ENCODE measurements at places on chromosomes 5 and 9.
A peak's percentile ranks its signal among the peaks of the same experiment; 100 is the strongest.

DNA sequence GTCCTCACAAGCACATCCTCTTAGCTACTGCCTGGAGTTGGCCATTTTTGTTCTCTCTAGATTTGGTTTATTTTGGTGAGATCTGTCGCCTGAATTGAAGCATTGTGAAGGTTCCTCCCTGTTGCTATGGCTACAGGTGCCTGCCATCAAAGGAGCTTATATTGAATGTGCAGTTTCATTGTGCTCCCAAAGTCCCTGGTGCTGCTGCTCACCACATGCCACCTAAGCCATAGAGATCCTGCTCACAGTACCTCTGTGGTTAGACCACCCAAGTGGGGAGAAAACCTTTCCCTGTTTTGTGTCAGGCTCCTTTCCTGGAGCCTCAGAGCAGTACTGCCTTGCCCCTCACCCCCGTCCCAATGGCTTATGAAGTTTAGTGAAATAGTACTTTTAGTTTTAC is 383.4 kb downstream of the TMEM38B start:
- peak; percentile 84 for DNase-seq

DNA sequence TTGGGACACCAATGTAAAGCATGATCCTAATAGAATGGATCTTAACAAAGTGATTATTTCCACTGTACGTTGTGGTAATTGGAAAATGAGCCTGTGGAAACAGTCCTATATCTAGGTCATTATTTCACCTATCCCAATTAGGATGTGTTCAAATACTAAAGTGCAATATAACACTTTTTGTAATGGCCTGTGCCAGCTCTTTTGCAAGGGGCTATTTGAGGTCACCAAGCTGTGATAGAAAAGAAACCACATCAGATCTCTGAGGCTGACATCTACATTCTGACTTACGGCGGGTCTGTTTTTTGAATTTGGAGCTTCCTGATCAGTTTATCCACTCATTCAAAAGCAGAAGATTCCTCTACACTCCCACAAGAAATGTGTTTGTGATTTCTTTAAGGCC is 150.0 kb downstream of the TLE1 start:
- DNase-seq, result no peak

GRCh38 chr9:36006549-36007315 is 30.0 kb upstream of the RECK start:
- no peak for DNase-seq

DNA sequence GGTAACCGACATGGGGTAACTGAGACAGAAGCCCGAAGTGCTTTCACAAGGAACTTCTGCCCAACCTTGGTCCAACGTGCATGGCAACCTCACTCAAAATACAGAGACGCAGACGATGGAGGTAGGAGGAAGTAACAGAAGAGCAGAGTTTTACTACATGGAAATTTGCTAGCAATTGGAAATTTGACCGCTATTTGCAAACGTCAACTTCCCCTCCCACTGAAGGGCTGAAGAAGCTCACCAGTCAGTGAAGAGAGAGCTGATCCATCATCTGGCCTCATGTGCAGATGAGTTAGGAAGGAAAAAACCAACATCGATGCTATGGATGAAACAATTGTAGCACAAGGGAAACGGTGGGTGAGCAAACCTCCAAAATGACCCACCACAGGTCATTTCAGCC is 196.7 kb downstream of the RGS3 start:
- DNase-seq, result no peak

GRCh38 chr5:61299261-61299681 is 32.8 kb upstream of the ZSWIM6 start:
- DNase-seq, result no peak

DNA sequence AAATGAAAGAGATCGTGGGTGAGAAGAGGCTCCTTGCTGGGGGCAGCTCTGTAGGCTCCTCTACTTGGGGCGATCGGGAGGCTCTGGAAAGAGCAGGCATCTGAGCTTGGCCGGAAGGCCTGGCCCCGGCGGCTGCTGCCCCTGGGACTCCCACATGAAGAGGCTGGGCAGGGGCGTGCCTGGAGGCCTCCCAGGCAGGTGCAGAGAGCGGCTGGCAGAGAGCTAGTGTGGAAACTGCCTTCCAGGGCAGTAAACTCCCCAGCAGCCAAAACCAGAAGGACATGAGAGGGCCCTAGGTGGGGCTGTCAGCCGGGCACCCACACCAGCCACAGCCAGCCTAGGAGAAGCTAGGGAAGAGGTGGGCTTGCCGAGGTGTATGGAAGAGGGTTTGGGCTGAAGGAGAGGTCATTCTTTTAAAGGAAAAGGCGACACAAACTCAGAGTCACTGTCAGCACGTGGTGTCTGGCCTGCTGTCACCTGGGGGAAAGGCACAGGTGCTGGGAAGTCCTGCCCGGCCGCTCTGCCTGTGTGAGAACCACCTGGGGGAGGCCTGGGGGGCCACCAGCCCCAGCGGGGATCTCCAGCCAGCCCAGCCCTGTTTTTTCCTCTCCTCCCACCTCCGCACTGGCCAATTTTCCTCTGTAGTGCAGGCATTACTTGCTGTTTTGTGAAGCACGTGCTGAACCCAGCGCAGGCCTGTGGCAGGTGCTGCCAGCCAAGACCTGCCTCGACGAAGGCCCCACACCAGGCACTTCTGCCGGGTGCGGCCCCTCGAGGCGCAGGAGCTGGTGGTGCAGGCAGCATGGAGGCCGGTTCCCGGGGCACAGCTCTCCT is 44.8 kb upstream of the EGFL7 start:
- DNase-seq, result no peak

GRCh38 chr5:76660360-76660759 is 37.2 kb upstream of the F2RL2 start:
- DNase-seq, result no peak

- peak; percentile 46 for DNase-seq
Observed at GRCh38 chr9:81814794-81815464, 113.3 kb upstream of the SPATA31D4 start.

DNA sequence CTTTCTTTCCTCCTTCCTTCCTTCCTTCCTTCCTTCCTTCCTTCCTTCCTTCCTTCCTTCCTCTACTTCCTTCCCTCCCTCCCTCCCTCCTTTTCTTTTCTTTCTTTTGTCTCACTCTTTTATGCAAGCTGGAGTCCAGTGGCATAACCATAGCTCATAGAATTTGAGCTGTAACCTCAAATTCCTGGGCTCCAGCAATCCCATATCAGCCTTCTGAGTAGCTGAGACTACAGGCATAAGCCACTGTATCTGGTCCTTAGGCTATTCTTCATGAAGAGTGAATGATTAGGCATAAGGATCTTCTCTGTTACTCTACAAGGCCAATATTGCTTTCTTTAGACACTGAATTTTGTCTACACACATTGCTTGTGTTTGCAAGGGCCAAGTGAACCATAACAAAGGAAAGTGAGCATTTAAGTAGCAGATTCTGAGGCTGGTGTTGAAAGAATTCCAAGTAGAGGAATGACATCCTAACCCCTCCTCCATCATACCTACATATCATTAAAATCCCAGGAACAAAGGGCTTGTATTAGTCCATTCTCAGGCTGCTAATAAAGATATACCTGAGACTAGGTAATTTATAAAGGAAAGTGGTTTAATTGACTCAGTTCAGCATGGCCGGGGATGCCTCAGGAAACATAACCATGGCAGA is 293.2 kb downstream of the HCN1 start:
- DNase-seq, result no peak

- no peak for DNase-seq
Observed at GRCh38 chr5:67073045-67073680, 123.4 kb downstream of the CD180 start.

GRCh38 chr5:65926893-65927292 is 518 bp downstream of the ERBIN start:
- no peak for DNase-seq

DNA sequence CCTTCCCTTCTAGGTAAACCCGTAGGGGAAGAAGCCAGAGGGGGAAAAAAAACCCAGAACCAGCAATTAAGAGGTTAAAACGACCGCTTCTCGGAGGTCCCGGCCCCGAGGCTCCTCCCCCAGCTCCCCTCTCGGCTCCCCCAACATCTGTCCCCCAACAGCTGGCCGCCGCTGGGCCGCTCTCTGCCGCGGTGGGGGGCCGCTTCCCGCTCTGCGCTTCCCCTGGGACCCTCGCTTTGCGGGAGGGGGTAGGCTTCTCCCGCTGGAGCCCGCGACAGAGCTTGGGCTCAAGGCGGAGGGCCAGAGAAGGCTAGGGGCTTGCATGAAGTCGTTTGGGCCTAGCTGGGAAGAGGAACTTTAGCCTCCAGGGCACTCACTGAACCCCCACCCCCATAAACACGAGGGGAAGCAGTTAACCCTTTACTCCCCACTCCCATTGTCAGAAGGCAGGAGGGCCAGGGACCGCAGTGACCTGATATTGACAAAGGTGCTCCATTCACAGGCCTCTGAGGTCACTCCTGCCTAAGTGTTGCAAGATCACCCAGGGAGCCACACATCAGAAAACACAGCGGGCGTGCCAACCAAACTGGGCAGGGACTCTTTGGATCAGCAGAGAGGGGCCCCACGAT is 7.5 kb downstream of the LHX6 start:
- no peak for DNase-seq

DNA sequence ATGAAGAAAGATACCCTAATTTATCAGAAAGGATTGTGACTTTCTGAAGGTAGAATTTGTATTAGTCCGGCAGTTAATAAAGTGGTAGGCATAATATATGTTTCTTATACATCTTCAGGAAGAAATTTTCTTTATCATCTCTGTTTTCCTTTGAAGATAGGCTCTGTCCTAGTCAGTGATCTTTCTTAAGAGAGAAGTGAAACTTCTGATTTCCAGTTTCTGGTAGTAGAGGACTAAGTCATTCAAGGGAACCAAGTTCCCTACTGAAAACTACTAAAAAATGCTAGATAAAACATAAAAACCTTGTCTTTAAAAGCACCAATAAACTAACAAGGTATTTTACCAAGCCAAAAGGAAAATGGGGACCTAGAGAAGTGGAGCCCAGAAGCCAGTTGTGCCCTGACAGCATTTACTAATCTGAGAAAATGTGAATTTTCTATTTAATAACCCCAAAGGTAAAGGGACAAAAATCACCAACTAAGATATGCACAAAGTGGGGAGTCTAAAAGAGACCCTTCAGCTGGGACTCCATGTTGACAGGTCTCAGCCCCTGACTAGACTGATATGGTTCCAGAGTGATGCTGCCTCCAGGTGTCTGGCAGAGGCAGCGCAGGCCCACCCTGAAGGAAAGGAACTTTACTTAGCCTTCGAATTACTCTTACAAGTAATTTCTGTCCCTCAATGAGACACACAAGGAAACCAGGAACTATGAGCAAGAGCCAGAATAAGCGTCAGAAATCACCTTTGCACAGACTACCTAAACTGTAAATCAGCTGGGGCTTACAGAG is 72.7 kb downstream of the FAM78A start:
- peak; percentile 14 for DNase-seq

DNA sequence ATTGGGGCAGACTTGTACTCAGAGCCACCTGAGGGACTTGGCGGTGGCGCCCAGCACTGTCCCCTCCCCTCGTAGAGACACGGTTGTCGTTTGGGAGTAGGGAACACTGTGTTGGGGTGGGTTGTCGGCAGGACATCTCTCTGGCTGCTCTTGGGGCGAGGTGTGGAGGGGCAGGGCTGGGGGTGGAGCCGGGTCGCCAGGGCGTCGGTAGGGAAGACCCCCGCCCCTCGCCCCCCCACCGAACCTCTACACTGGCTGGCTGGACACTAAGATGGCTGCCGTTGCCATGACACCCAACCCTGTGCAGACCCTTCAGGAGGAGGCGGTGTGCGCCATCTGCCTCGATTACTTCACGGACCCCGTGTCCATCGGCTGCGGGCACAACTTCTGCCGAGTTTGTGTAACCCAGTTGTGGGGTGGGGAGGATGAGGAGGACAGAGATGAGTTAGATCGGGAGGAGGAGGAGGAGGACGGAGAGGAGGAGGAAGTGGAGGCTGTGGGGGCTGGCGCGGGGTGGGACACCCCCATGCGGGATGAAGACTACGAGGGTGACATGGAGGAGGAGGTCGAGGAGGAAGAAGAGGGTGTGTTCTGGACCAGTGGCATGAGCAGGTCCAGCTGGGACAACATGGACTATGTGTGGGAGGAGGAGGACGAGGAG is 778 bp downstream of the TRIM41 start:
- no peak for DNase-seq

GRCh38 chr9:133569891-133570690 is 35.6 kb downstream of the ADAMTSL2 start:
- no peak for DNase-seq

- no peak for DNase-seq
Observed at GRCh38 chr9:68462105-68462775, 78.4 kb downstream of the TMEM252 start.

DNA sequence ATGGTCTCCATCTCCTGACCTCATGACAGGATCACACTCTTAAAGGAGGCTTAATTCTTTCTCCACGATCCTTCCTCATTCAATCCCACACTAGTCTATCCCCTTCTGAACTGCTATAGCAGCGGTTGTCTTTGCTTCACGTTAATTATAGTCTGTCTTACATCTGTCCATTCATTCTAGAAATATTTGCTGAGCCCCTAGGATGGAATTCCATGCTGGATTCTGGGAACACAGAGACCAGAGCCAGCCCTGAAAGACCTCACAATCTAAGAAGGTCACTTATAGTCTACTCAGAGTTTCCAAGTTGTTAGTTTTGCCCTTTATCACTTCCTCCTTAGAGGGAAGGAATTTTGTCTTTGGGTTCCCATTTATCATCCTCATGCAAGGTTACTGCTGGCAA is 193.5 kb downstream of the GAS1 start:
- no peak for DNase-seq

DNA sequence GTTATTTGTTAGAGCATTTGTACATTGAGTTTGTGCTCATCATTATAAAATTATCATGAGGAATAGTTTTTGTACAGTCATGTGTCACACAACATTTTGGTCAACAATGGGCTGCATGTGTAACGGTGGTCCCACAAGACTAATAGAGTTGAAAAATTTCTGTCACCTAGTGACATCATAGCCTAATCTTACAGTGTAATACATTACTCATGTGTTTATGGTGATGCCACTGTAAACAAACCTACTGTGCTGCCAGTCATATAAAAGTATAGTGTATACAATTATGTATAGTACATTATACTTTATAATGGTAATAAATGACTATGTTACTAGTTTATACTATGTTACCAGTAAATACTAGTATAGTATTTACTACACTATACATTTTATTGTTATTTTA is 3.0 kb upstream of the CAMK4 start:
- no peak for DNase-seq

- DNase-seq, result no peak
Observed at GRCh38 chr5:126967808-126968466, 62.4 kb downstream of the MARCHF3 start.

GRCh38 chr5:179797741-179798140 is 4.0 kb downstream of the LTC4S start:
- no peak for DNase-seq

GRCh38 chr5:14204785-14205321 is 61.7 kb downstream of the TRIO start:
- DNase-seq, result no peak

- DNase-seq, result no peak
Observed at GRCh38 chr5:318341-318897, 3.1 kb upstream of the AHRR start.

DNA sequence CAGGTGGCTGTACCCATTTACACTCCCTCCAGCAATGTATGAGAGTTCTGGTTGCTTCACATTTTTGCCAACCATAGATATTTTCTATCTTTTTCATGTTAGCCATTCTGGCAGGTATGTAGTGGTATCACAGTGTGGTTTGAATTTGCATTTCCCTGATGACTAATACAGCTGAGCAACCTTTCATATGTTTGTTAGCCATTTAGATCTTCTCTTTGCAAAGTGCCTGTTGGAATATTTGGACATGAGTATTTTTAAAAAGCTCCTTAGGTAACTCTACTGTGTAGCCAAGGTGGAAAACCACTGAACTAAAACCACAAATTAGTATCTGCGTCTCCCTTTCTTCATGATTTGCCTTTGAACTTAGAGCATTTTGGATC is 31.9 kb downstream of the IRF1 start:
- no peak for DNase-seq

- no peak for DNase-seq
Observed at GRCh38 chr9:127637322-127637847, 25.3 kb downstream of the STXBP1 start.
